ENCODE measurements at places on chromosomes 6 and 20. TPM values are rescaled to one million over a fixed set of nuclear protein-coding genes. Genes with fewer than 3 reads are reported as not detected.

The NHLRC1 gene
- total RNA-seq = 1.9 TPM

The BANF2 gene
- total RNA-seq = not detected

The CST9L gene
- not detected for total RNA-seq

The PMEPA1 gene
- 74.0 TPM for total RNA-seq

The OGFRL1 gene
- total RNA-seq = 19.1 TPM

The CDH4 gene
- total RNA-seq = 12.4 TPM

The BPI gene
- total RNA-seq = 0.33 TPM

The MYCT1 gene
- total RNA-seq = 0.16 TPM

The SNAP91 gene
- total RNA-seq = not detected

The PGC gene
- total RNA-seq = not detected

The TFAP2D gene
- total RNA-seq = not detected

The RPP21 gene
- total RNA-seq = 108 TPM

The SIM1 gene
- total RNA-seq = 3.3 TPM

The CCDC170 gene
- total RNA-seq = 0.33 TPM

The CLIC1 gene
- 1,120 TPM for total RNA-seq

The LY6G5B gene
- 1.3 TPM for total RNA-seq
